Inflammatory macrophage treated with lipopolysaccharide for 1 hour (primary cell): ENCODE measurements at places on chromosomes 1 and 21.

- DNase-seq = no peak
Observed at GRCh38 chr1:116152577-116152943, 41.4 kb downstream of the MAB21L3 start.

DNA sequence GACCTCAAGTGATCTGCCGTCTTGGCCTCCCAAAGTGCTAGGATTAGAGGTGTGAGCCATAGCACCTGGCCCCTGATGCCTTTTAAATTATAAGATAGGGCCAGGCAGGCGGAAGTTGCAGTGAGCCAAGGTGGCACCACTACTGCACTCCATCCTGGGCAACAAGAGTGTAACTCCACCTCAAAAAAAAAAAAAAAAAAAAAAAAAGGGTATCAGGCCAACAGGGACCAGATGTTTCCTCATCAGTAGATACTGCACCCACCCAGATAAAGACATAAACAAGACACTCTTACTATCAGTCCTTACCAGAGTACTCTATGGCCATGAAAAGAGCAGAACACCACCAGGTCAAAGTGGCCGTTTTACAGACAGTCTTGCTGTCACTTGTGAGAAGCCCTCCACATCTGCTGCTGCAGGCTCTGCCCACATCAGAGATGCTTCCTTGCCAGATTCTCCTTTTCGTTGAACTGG lies 3.3 kb downstream of the C21orf58 start:
- no peak for DNase-seq

DNA sequence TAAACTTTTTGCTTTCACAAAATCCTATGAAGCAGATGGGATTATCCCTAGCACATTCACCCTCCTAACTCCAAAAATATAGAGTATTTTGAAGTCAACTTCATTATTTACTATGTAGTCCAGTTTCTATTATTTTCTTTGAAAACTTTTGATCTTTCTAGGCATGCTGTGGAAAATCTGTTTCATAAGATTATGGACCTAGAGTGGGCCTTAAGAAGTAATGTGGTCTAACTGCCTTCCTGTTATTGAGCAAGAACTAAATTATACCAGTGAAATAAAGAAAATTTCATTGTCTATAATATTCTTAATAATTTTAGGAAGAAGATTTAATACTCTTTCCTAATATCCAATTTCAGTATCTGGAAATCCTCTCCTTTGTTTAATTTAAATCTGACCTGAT lies 58.1 kb downstream of the PRKACB start:
- no peak for DNase-seq

DNA sequence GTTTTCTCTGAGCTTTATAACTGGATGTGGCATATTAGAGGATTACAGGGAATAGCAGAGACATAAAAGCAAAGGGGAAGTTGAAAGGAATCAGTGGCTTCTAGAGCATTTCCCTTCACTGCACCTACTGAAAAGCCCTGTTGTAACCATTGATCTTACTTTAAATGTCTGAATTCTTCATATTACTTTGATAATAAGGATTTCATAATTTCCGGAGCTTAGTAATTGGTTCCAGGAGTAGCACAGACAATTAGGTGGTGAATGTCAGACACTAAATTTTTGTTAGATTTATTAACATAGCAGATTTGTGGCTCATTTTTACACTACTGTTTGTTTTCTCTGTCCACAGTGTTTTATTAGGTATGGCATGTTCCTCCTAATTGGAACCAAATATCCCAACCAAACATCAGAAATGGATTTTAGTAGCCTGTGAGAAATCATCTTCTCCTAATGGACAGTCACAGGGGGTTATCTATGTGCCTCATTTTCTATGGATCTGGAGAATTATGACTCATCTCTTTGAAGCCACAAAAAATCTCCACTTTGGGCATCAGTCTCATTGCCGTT lies 100.5 kb downstream of the GIPC2 start:
- no peak for DNase-seq

- no peak for DNase-seq
Observed at GRCh38 chr1:10841118-10841517, 44.7 kb upstream of the CASZ1 start.

GRCh38 chr1:23424293-23425192 lies at the start of gene TCEA3:
Gene TCEA3, minus strand, starts transcription at chr1:23424748. Its CDS starts 115 bp downstream, at chr1:23424633.
- no peak for DNase-seq

GRCh38 chr1:108729481-108729880 lies 16.8 kb downstream of the FNDC7 start:
- no peak for DNase-seq

DNA sequence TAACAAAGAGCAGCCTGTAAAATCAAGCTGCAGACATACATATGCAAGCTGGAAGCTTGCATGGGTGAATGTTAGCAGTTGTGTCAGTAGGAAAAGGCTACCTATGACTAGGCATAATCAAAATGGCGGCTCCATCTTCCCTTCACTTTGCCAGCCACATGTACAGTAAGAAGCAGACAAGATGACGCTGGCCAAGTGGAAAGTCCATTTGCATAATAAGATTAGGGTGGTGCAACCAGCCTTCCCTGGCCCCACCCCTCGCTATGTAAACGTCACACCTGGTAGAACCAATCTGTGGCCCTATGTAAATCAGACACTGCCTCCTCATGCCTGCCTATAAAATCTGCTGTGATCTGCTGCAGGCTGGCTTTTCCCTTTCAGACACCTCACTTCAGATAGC lies 171.9 kb upstream of the USP25 start:
- DNase-seq = no peak
